AG10803 (cell line): ENCODE measurements at places on chromosomes 5 and 9.

DNA sequence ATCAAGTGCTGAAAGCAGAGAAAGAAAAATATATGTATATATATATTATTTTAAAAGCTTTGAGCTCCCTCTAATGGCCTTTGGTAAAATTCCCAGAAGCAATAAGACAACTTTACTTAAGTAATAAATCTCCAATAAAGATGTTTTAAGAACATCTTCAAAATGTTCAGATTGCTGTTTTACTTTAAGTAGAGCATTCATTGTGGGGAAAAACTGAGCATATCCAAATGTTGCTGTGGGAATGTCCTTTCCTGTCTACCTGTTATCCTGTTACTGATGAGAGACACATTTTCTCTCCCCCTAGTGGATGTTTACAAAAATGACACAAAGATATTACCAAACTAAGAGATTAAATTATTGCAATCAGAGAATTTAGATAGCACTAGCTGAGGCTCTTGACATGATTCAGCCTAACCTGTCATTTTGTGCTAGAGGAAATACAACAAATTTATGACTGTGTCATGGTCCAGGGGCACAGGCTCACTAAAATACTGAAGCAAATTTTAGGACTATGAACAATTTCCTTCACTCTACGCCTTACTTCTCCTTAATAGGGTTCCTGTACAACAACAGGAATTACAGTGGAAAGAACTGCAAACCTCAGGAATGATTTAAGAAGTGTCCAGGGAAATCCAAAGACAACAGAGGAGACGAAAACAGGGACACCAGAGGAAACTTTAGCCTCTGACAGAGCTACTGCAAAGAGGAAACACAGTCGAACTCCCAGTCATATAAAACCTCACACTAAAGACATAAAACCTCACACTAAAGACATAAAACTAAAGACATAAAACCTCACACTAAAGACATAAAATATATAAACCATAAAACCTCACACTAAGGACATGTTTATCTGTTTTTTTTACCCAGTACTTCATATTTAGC is 24.3 kb upstream of the PRRC1 start:
- peak; percentile 43 for DNase-seq

GRCh38 chr5:50808406-50808805 is 142.0 kb downstream of the PARP8 start:
- DNase-seq, result no peak

DNA sequence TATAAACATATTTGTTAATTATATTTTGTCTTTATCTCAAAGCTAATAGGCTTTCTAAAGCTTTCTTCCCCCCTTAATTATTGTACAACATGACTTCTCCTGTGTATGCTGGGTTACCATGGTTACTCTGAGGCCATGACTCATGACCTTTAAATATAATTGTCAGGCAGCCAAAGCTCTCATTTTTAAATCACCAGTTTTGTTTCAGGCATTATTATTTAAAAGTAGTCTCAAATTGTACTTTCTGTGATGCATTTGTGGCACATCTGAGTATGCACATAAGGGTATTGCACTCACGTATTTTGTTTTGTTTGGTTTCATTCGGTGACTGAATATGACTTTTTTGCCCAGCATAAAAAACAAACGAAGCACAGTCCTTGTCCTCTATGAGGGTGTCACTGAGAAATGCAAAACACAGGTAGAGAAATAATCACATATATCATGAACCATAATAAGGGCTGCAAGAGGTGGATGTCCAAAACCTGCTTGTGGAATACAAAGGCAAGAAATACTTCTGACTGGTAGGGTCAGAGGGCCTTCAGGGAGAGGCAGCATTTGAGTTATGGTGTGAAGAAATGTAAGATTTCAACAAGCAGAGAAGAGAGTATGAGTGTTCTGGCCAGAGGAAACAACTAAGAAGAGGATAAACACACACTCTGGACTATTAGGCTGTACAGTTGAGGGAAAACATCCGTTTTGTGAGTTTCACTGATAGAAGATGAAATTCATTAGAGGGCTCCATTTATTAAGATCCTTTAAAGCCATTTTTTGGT is 2.1 kb downstream of the CCDC192 start:
- DNase-seq, result peak; percentile 69

GRCh38 chr5:159034083-159034824 is 65.5 kb downstream of the EBF1 start:
- DNase-seq, result no peak

- no peak for DNase-seq
Observed at GRCh38 chr5:76345582-76345981, 57.5 kb upstream of the IQGAP2 start.

- DNase-seq, result no peak
Observed at GRCh38 chr9:121612511-121612998, 38.9 kb upstream of the DAB2IP start.

DNA sequence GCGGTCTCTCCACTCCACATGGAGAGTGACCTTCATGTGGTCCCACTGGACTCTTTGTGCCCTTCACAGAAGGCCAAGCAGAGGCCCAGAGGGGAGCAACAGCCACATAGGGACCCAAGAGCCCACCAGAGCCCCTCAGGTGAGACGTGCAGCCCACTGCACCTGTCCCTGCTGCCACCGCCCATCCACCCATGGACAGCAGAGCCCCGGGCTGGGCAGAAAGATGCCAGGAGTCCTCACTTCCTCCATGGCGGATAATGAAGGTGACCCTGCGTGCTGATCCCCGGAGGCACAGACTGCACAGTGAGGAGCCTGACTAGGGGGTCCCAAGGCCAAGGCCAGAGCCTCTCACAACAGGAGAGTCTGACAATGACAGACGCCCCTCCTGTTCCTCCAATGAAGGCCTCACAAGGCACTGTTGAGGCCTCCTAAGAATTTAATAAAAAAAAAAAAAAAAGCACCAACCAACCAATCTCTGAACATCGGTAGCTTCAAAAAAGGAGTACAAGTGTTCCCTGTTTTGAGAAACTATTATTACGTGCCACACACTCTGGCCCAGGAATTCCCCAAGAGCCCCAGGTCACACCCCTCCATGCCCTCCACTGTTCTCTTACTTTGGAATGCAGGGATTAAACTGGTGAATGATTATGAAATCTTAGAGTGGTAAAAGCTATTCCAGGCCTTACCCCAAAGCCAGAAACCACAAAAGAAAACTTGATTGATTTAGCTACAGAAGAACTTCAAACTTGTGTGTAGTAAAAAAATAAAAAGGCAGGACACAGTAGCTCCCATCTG is 2.8 kb upstream of the PPP1R26 start:
- DNase-seq, result peak; percentile 79

GRCh38 chr5:126851501-126852011 is 74.6 kb downstream of the LMNB1 start:
- no peak for DNase-seq

- DNase-seq, result no peak
Observed at GRCh38 chr5:139954022-139954421, 89.1 kb downstream of the NRG2 start.

DNA sequence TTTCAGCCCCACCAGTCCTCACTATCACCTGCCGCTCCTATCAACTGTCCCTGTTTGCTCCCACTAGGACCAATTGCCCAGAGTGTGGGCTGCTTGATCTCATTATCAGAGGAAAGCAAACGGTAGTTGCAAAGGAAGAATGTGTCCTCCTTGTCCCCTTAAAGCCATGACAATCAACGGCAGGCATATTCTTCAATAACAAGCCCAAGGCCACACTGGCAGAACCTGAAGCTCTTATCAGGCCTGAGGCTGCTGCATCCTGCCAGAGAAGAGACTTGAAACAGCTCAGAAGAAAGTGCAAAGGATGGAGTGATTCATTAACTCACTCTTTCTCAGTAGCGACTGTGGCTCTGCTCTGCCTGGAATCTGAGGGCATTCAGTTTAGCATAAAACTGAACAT is 39.2 kb upstream of the MAN2A1 start:
- no peak for DNase-seq

GRCh38 chr5:138748630-138749081 is 4.6 kb upstream of the CTNNA1 start:
- DNase-seq, result no peak

DNA sequence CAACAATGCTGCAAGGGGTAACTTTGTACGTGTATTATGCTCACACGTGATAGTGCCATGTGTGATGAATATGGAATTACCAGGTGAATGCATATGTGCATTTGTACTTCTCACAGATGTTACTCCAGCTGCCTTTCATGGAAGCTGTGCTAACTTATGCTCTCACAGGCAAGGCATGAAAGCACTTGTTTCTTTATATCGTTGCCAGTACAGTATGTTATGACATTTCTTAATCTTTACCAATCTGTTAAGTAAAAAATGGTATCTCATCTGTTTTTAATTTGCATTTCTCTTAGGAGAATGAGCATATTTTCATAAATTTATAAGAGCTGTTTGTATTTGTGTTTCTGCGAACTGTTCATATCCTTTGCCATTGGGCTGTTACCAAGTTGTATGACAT is 311.8 kb upstream of the DMRT1 start:
- no peak for DNase-seq

DNA sequence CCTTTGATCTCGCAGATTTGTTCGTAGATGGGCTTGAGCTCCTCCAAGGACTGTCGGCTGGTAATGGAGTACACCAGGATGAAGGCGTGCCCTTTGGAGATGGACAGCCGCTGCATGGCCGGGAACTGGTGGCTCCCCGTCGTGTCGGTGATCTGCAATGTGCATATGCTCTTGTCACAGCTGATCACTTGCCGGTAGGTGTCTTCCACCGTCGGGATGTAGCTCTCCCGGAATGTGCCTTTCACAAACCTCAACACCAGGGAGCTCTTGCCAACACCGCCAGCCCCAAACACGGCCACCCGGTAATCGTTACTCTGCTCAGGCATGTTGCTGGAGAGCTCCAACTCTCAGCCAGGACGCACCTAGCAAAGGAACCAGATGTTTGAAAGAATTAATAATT is 29.1 kb downstream of the DIRAS2 start:
- no peak for DNase-seq

GRCh38 chr5:35736280-35736679 is 118.6 kb downstream of the SPEF2 start:
- no peak for DNase-seq

GRCh38 chr5:8012131-8012977 is 143.4 kb downstream of the MTRR start:
- no peak for DNase-seq

DNA sequence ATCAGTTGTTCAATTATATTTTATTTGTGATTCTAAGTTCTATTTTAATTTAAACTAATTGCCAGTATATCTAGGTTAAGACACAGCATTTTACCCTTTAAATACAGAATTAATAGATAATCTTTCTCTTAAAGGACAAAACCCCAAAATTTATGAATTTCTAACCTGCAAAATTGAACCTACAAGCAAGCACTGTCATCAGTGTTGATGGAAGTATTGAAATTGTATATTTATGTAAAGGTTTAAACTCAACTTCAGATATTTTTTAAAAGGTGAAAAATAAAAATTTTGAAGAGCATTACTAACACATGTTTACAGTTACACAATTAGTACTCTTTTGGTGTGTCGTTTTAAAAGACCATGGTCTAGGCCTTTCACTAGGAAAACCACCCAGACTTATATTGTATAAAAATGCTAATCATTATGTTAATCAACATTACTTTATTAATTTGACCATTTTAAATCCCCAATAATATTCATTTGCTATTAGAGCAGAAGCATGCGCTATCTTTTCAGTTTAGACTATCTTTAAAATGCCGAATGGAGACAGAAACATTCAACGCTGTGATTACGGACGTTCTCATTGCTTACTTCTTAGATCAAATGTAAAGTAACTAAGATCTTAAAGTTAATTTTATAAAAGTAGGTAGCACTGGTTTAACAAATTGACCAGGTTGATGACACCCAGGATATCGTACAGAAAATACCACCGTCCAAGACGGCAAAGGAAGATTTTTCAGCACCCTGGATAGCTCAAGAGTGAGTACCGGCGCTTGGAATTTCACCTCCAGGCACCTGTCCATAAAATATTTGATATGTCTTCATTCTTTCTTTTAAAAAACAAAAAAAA is 3.2 kb downstream of the OTP start:
- DNase-seq, result no peak

- DNase-seq, result peak; percentile 23
Observed at GRCh38 chr9:77750284-77750683, 102.2 kb upstream of the GNA14 start.

DNA sequence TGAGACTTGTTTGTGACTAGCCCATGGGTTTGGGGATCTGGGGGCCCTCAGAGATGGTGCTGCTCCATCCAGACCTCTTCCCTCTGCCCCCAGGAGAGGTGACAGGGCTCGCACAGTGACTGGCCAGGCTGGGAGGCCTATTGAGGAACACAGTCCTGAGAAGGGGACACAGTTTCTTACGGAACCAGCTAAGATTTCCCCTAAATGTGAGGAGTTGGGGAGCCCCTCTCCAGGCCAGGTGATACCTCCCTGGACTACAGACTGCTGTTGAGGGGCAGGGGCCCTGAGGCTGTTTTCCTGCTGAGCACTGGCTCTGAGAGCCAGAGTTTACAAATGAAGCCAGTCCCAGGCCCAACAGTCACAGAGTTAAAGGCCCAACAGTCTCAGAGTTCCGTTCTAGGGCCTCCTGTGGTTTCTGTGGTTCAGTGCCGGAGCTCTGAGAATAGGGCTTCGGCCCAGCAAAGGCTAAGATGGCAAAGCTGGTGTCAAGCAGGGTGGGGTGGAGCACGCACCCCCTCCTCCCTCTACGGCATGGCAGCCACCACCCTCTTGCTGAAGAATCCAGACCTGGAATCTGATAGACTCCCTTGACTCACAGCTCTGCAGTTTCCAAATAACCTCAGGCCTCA is 1.1 kb upstream of the SEMA4D start:
- DNase-seq, result no peak

- DNase-seq, result no peak
Observed at GRCh38 chr5:157914151-157914788, 55.3 kb upstream of the CLINT1 start.

DNA sequence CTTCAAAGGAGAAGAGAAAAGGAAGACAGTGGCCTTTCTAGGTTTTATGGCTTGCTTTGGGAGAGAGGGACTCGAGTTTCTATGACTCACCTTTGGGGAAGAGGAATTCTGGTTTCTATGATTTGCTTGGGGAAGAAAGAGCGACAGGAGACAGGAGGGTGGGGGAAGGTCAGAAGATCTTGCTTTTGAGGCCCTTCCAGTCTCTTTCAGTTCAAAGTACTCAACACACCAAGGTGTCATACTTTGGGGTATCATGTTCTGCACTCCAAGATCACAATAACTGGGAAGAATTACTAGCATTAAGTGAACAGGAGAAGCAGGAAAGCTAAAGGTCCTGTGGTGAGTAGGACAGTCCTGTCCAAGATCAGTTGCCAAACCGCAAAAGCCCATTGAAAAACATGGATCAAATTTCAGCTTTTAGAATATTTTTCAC is 324.5 kb downstream of the ARHGEF28 start:
- peak; percentile 28 for DNase-seq

DNA sequence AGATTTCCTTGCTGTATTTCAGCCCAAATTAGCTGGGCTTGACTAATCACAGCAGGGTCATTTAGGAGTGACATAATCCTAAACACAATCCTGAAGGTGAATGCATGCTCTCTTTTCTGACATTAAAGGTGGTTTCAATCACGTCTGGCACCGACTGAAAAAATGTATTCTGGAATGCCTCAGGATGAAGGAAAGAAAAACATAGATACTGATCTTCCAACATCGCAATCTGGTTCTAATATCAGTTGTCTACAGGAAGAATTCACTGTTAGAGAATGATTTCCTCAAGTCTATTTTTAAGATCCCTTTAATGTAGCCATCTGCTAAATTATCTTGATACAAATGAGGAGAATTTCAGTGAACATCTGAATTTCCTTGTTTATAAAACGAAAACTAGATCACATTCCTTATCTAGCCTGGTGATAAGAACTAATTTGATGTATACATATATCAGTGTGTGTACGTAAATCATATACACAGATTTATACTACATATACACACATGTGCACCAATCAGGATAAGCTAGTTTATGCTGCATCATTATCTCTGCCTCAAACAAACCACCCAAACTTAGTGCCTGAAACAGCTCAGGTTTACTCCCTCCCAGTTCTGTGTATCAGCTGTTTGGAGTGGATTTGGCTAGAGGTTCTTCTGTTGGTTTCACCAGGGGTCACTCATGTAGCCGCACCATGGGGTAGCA is 31.3 kb upstream of the TAS2R1 start:
- peak; percentile 87 for DNase-seq
